ENCODE measurements at places on chromosomes 1 and 21.

DNA sequence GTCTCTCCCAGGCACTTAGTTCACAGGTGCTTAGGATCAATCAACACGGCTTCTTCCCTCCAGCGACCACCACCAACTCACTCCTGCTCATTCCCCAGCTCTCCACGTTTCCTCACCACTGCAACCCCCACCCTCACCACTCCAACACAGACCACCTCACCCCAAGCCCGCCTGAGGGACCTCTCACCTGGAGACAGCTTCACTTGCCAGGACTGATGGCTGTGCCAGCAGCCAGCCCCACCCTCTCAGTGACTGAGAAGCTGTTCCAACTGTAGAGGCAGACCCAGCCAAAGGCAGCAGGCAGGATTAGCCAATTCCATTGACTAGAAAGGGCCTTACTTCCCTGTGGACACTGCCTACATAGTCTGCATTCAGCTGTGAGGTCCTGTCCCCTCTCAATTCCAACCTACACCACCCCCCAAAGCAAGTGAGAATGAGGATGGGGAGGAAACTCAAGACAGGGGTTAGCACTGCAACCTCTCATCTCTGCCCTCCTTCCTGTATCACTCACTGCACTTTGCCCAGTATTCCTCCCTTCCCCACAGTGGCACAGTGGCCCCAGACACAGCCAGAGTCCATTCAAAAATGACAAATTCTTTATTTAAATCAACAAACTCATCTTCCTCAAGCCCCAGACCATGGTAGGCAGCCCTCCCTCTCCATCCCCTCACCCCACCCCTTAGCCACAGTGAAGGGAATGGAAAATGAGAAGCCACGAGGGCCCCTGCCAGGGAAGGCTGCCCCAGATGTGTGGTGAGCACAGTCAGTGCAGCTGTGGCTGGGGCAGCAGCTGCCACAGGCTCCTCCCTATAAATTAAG, 7.6 kb downstream of the TAGLN2 start:
- DNase-seq, result no peak

DNA sequence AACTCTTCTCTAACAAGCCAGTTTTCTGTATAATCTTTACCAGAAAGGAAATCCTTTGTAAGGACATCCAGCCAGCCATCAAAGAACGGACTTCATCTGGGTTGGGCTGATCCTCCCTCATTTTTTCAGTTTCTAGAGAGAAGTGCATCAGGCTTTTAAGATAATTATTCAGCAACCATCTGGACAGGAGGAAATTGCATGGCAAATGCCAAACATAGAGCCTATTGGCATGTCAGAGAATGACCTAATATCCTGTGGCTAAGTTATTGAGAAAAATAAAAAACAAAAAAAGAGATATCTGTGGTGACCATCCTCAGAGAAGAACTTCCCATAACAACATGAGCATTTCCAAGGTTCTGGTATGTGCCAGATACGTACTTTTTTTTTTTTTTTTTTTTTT, 74.9 kb upstream of the BEND5 start:
- no peak for DNase-seq

- DNase-seq, result no peak
Observed at GRCh38 chr1:225446981-225447615, 19.3 kb upstream of the LBR start.

GRCh38 chr1:175564723-175565122, 178.7 kb downstream of the TNR start:
- DNase-seq, result no peak

DNA sequence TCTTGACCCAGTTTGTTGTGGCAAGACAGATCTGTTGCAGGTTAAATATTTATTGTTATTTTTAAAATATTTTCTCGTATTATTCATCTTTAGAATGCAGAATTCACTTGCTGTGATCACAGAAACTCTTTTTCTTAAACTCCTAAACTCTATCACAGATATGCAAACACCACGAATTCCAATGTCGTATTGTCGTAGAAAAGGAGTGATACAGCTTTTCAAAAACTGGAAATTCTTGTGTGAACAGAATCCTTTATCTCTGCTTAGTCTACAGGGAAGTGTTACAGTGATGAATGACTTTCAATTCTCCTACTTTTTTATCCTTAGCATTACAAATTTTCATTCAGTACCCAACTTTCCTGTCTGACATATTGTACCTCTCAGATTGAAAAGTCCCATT, 1329.5 kb upstream of the B3GALT2 start:
- DNase-seq, result no peak

DNA sequence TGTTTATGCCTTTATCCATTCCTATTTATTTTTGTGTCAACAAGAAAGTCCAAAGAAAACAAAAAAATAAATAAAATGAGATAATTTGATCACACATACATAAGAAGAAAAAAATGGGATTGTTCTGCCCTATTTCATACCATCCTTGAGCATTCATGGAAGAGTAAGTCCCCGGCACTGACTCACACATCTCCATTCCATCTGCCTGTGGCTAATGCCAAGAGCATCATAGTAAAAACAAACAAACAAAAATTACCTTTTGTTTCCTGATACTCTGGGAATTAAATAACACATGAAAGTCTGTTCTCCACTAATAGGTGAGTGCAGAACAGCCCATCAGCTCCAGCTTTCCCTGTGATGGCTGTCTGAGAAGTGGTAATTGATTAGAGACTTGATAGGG, 48.1 kb upstream of the BACE2 start:
- no peak for DNase-seq

GRCh38 chr1:191695865-191696264, 462.4 kb upstream of the RGS18 start:
- no peak for DNase-seq

DNA sequence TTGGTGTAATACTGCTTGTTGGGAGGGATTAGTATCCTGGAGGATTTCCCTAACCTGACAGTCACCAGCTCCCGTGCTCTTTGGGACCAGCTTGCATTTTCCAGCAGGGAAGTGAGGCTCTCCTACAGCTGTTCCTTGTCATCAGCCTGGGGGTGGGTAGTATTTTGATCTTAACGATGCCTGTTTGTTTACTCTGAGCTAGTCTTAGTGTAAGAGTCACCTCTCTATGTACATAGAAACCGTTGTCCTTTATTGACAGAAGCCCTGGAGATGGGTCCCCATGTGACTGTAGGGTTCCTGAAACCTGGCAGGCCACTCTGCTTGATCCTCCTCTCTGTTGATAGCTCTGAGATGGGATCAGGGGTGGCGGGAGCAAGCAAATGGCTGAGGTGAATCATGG, 58.0 kb downstream of the ACP6 start:
- no peak for DNase-seq

DNA sequence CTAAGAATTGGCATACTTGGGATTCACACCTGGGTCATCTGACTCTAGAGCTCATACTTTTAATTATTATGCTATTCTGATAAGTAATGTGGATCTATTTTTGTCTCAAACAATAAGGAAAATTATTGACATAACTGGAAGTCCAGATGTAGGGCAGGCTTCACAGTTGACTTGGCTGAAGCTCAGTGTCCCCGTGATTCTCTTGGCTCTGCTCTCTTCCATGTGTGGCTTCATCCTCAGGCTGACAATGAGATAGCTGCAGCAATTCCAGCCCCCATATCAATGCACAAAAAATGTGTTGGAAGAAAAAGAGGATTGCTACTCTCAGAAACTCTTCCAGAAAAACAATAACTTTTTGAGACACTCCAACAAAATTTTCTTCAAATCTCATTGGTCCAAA, 23.8 kb downstream of the HSD11B1 start:
- no peak for DNase-seq

- DNase-seq, result no peak
Observed at GRCh38 chr1:5597171-5597850, 394.9 kb downstream of the NPHP4 start.

- no peak for DNase-seq
Observed at GRCh38 chr1:200857804-200858203, 15.0 kb upstream of the GPR25 start.

DNA sequence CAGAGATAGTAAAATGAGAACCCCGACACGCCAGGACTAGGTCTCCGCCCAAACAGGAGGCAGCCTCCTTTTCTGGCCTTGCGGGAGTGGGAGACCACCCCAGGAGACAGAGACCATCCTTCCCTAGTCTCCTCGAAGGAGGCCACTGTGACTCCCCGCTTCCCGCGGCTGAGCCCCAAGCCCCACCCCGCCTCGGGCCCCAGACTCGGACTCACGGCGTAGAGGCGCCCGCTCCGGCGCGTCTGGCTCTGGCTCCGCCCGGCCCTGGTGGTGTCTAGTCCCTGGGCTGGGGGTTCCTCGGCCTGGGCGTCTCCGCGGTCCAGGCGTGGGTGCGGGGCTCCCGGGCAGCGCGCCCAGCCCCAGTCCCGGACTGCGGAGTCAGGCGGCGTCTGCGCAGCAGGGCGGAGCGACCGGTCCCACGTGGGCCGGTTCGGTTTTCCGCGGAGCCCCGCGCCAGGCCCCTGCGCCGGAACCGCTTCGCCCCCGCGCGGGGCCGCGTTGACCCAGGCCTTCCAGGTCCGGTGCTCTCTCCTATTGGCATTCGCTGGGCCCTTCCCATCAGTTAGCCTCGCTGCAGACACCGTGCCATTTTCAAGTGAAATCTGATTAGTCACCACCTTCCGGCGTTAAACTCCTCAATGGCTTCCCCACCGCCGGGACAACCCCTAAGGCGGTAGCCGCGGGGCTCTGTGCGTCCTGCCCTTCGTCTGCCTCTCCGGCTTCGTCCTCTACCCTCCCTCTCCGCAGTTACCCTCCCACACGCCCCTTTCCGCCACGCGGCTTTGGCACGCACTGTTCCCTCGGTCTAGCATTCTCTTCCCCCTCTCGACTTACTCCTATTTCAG, at the start of gene C1orf216:
TSS of gene C1orf216 (minus strand) at position 393 of the 845 bp plus-strand sequence. CDS start 2,563 bp downstream, outside the sequence.
- peak; percentile 84 for DNase-seq

- DNase-seq, result no peak
Observed at GRCh38 chr1:85025940-85026339, 22.4 kb downstream of the MCOLN3 start.

DNA sequence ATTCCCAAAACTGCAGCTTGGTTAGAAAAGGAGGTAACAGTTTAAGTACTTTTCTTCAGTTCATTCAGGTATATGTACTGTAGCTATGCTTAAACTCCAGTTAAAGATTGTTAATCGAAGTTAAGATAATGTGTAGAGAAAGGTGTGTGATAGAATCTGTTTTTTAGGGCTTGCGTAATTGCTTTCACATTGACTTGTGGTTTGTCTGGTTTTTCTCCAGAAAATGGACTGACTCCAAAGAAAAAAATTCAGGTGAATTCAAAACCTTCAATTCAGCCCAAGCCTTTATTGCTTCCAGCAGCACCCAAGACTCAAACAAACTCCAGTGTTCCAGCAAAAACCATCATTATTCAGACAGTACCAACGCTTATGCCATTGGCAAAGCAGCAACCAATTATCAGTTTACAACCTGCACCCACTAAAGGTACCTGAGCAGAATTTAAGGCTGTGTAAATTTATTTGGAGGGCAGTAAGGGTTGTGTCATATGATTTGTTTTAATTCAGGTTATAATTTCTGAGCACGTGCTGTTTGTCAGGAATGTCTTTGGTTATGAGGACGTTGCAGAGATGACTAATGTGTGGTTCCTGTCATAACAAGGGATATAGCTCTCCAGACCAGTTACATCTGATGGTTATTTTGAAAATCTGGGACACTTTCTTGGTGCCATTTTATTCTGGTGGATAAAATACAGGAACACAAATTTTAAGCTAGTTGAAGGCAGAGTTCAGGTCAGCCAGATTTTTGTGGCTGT, 26.0 kb downstream of the ATF6 start:
- no peak for DNase-seq

- DNase-seq, result no peak
Observed at GRCh38 chr1:30117685-30118084, 605.7 kb downstream of the MATN1 start.

DNA sequence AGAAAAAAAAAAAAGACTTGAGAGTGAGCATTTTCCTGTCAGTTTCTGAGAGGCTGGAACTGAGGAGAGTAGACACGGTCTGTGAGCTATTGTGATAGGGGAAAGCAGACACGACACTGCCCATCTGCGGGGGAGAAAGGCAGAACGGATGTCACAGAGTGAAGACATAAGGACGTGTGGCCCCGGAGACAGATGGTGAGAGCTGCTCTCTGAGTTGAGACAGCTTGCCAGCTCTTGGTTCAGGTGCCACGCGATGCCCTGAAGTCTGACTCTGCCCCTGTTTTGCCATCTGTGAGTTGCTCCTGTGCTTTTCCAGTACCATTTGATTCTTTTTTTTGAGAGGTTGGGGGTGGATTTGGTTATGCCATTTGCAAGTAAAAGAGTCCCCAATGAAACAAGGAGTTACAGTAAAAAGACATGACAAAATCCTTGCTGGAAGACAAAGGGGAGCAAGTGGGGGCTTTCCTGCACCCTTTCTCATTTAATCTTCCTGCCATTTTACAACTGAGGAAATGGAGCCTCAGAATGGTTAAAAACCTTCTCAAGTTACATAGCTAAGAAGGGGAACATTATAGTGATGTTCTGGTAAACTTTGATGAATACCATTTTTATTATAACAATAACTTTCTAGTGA, 128.9 kb upstream of the DNAH14 start:
- no peak for DNase-seq

- no peak for DNase-seq
Observed at GRCh38 chr1:6600410-6601048, 2.1 kb downstream of the KLHL21 start.

DNA sequence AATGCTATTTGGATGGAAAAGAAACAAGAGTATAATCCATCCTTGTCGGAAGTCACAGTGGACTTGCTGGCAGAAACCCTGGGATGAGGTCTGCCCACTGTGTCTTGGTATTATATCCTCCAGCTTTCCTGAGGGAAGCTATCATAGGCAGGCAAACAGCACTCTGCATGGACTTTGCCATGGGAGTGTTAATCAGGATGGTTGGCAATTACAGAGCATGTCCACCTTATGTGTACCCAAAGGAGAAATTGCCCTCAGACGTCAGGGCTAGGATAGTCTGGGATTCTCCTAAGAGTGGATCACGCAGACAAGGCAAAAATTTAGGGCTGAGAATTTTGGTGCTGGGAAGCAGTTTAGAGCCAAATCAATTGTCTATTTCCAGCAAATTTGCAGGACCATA, 184.9 kb upstream of the ESRRG start:
- no peak for DNase-seq

DNA sequence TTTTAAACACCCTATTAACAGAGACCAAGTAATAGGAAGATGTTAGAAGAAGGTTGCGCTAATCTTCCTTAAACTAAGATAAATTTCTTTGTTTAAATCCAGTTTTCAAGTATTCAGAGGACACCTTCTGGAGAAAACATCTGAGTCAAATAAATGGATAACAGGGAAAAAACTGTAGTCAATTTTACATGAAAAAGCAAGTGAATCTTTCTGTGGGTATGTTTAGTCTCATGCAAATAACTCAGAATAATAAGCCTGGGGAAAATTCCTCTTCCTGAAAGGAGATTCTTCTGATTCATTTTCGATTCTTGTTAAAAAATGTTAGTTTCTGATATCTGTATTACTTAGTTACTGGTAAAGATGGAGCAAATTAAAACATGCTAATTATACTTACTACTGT, 145.5 kb downstream of the CTH start:
- DNase-seq, result no peak

DNA sequence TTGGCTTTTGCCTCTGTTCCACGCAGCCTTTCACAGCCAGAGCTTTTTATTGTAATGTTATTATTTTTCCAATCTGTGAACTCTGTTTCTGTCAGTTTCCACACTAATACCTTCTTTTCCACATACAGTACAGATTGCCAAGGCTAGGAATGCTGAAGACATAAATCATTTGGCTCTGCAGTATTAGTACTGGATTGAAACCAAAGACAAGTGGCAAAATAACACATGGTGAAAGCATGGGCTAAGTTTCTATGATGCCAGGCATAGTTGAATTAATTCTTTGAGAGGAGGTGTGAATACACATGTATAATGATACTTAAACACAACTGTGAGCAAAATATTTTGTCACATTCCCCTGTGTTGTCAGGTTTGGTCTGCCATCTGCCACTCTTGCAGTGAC, 73.5 kb downstream of the TMEM200B start:
- DNase-seq, result no peak
